ENCODE measurements at places on chromosomes 7 and 10.

DNA sequence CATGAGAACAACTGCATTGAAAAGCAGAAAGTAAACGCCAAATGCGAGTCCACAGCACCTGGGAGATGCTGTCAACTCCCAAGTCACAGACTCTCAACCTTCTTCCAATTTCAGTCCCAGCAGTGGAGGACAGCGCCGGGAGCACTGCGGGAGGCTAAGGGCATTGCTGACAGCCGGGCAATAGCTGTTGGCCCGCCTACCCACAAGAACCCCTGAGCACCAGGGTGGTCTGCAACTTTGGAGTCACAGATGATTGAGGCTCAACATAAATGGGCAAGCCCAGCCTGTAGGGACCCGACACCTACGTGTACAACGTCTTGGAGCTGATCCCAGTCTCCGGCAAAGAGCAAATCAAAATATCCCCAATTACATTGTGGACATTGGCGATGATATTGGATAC is 262.9 kb downstream of the TCERG1L start:
- DNase-seq: no peak

DNA sequence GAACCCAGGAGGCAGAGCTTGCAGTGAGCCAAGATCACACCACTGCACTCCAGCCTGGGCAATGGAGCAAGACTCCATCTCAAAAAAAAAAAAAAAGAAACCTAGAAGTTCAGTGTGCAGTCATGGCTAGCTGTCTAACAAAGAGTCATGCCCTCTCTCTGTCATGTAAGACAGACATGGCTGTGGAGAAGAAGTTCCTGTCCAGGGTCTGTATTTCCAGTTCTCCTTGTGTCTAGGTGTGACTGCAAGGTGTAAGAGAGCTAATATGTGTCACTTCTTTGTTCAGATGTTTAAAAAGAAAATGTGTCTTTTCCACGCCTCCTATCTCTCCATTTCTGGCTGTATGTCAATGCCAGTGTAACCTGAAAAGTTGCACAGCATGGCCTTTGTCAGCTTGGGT is 139.5 kb downstream of the NRCAM start:
- DNase-seq: no peak

DNA sequence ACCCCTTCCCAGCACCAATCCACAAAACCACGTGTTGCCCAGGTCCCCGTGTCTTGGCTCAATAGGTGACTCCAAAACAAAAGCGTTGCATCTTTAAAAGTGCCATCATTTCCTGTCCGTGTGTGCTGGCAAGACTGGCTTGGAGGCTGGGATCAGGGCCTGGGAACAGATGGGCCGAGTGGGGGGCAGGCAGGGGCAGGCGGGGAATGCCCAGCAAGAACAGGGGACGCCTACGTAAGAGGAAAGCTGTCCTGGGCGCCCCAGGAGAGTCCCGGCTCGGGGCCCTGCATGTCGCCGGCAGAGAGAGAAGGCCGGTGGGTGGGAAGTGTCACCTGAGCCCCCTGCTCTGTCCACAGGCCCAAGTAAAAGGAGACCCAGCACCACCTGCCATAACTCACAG is 86.5 kb downstream of the PAXIP1 start:
- DNase-seq: no peak

DNA sequence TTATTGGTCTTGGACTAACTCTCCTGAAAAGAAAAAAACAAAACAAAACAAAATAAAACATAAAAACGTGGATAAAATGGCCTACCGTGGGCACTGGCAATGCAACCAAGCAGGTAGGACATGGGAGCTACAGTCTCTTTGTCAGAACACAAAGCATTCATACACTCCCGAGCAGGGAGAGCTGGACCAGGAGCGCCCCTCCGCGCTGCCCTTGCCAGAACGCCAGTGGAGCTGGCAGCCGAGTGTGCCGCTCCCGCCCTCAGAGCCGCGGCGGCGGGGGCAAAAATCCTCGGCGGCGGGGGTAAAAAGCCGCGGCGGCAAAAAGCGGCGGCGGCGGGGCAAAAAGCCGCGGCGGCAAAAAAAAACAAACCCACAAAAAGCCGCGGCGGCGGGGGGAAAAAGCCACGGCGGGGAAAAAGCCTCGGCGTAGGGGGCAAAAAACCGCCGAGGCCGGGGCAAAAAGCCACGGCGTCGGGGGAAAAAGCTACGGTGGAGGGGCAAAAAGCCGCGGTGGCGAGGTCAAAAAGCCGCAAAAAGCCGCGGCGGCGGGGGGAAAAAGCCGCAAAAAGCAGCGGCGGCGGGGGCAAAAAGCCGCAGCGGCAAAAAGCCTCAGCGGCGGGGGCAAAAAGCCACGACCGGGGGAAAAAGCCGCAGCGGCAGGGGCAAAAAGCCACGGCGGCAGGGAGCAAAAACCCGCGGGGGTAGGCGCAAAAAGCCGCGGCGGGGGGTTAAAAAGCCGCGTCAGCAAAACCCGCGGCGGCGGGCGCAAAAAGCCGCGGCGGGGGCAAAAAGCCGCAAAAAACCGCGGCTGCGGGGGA is 418.1 kb downstream of the ZNF716 start:
- no peak for DNase-seq

DNA sequence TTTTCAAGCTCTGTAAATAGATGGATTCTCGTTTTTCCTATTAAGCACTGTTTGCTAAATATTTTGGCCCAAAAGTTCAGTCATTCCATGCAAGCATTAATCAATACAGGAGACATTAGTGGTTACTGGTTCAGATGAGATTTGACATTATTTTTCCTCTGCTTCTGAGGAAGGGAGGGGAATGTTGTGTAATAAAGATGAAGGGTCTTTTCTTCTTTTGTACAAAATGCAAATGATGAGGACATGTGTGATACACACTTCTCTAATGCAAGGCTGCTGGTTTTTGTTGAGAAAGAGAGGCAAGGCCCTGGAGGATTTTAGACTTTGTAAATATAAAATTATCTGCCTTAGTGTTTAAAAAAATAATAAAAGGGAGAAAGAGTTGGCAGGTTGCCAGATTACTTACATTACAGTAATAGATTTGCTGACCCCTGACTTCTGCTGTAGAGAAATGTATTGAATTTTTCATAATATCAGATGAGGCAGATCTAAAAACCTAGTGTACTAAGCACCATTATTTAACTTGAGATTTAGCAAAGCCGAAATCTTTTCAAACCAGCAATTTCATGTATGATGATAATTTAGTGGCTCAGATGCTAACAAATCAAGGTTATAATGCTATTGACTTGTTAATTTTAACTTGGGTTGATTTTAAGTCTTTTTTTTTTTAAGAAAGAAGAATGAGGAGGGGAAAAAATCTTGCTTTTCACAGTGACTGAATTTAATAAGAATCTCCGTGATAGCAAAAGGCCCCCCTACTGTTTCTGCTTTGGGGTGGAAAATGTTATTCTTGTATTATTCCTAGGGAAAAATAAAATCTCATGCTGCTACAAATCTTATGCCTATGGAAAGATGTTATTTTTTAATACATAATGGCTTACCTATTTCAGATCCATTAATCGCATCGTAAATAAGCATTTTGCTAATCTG is 180.1 kb downstream of the ARID5B start:
- no peak for DNase-seq

DNA sequence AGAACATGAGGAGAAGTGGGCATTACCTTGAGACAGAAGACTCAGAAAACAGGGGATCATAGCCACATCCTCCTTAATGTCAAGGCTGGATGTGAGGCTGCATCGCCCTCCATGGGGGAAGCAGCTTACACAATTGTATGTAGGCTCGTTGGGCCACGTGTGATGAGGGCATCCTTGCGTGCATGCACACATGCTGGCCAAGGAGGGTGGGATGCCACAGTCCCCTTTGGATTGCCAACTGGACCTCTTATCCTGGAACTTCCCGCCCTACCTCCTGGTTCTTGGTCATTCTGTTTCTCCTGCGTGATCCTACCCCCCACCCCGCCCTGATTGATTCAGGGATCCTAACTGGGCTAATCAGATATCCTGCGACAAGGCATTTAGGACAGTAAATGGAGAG is 102.0 kb downstream of the PRKAG2 start:
- peak; percentile 41 for DNase-seq

GRCh38 chr7:131893631-131894340 is 337.4 kb upstream of the PODXL start:
- DNase-seq: no peak

- DNase-seq: no peak
Measured at GRCh38 chr7:97179454-97180104, 62.1 kb downstream of the SDHAF3 start.

DNA sequence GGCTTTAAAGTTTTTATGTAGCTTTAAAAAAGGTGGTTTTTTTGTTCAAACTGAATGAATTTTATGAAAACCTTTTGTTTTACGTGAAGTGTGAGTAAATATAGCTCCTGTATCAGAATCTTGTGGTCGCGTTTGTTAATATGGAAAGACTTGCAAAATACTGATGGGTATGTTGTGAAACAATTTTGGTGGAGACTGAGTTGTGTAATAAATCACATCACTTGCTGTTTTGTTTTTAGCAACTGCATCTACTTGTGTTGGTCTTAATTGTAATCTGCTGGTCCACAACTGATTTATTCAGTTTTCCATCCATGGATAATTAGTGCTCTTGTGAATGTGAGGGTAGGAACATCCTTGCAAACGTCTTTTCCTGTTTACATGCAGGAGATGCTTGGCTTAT is 10.5 kb downstream of the PLXDC2 start:
- no peak for DNase-seq

DNA sequence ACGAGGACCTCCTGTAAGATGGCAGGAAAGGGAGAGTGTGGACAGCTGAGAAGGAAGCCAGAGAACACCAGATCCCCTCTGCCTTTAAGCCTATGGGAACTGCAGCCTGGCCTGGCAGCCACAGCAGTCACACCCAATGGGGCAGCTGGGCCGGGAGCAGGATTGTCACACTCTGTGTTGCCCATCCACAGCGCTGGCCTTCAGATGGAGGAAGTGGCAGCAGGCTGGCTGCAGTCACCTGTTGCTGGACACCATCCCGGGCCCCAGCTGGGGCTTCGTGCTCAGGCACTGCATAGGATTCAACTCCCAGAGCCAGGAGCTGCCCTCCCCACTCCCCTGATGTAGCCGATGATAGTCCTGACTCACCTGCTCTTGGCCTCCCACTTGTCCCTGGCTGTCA is 114.4 kb downstream of the COL13A1 start:
- no peak for DNase-seq

DNA sequence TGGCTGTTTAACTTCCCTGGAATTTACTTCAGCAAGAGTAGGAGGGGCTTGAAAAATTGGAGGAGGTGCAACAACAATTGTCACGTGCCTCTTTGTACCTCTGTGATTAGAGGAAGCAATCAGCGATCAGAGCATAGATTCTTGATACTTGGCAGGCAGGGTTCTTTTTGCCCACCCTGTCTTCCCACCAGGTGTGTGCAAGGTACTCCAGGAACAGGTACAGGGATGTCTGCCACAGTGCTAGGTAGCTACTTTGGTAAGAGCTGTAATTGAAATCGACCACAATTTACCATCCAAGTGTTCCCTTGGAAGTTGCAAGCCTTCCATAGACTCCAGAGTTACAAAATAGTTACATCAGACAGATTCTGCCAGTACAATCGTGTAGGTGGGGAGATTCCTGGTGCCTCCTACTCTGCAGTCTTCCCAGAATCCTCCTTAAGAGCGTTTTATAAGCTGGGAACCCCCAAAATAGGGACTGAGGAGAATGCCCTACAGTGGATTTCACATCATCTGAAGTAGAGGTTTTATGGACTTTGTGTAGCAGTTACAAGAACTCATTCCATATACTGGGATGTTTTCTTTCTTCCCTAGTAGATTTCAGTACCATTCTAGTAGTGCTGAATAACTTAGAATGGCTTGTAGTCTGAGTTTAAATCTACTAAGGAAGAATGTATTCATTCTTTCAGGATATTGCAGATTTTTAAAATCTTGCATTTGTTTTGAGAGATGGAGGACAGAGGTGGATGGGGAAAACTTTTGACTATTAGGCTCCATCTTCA is 101.9 kb downstream of the EXOC4 start:
- no peak for DNase-seq

GRCh38 chr10:88071879-88072278 is 208.5 kb downstream of the PTEN start:
- DNase-seq: no peak

GRCh38 chr10:113958631-113959382 is 84.9 kb upstream of the ADRB1 start:
- DNase-seq: no peak

DNA sequence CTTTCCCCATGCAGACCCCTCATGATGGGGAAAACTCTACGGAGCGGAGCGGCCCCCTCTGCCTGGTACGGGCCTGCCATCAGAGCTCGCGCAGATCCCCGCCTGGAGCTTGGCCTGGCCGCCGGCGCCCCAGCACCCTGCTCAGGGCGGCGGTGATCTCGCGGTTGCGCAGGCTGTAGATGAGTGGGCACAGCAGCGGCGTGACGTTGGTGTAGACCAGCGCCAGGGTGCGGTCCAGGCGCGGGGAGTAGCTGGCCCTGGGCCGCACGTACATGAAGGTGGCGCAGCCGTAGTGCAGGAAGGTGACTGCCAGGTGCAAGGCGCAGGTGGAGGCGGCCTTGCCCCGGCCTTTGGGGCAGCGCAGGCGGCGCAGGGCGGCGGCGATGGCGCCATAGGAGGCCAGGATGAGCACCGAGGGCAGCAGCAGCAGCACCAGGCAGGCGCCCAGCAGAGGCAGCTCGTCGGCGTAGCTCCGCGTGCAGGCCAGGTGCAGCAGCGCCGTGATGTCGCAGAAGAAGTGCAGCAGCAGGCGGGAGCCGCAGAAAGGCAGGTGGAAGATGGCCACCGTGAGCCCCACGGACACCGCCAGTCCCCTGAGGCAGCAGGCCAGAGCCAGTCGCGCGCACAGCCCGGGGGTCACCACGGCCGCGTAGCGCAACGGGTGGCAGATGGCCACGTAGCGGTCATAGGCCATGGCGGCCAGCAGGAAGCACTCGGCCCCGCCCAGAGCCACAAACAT is 33.4 kb downstream of the TAS2R41 start:
- DNase-seq: no peak

All from left forelimb (tissue), 1 donor.